Type B pancreatic cell (in vitro differentiated cells): ENCODE measurements at places on chromosomes 4 and X.

- no peak for DNase-seq
Observed at GRCh38 chrX:47900833-47901232, 64.1 kb downstream of the ZNF81 start.

DNA sequence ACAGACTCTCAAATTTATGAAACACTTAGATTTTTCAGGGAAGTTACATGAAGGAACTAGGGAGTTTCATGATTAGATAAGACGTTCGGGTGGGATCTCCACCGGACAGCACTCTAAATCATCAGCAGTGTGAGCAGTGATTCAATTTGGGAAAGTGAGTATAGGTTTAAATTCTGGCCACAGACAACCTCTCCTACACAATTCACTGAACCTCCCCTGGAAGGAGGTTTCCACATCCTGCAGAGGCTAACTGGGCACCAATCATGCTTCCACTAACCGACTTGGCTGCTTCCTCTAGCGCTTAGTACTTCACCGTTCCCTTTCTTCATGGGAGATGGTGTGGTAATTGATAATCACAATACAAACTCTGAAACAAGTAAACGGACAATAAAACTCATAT, 5.6 kb downstream of the CXCL9 start:
- no peak for DNase-seq

GRCh38 chrX:49292400-49293362, 10.8 kb upstream of the GAGE10 start:
- DNase-seq = no peak

GRCh38 chr4:74631338-74631737, 163.0 kb downstream of the BTC start:
- DNase-seq = no peak

DNA sequence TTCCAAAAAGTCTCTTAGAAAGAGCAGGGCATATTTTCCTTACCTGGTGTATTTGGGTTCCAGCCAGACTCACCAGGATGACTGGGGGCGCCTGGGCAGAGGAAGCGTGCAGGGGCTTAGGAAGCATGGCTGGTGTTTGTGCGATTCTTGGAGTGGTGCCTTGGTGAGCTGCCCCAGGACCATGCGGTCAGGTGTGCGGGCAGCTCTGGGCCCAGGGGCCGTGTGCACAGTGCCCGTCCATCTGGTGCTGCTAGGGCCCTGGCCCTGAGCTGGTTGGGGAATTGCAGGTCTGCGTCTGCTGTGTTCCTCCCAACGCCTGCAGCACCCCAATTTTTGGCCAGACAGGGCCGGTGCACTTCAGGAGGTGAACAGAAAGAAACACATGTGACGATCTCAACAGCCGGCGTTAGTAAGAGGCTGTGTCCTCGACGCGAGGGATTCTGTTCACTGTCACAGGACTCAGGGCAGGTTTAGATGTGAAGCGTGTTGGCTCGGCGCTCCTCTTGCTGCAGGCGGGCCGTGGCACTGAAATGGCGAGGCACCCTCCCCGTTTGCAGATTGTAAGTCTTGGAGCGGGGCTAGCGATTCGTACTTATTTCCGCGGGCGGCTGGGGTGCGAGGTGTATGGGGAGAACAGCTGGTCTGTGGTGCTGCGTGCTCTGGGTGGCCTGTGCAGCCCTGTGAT, 15.2 kb downstream of the RGS12 start:
- DNase-seq = peak; percentile 39

GRCh38 chr4:65865489-65865888, 195.2 kb upstream of the EPHA5 start:
- DNase-seq = no peak

DNA sequence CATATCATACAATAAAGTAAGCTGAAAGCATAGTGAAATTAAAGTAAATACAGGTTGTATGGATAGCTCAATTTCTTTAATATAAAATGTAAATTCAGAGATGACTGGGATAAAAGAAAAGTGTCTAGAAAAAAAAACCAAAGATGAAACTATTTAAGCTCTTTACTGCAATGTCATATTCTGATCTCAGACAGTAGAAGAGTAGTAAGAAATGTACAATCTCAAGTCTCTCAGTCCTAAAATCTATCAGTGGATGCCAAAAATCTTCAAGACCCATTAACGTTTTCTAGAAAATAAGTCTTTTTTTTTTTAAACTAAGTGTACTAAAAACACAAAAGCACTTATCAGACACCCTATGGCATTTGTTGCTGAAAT, 13.8 kb downstream of the MGARP start:
- no peak for DNase-seq

GRCh38 chrX:147735364-147735763, 176.4 kb upstream of the FMR1 start:
- DNase-seq = no peak
